ENCODE measurements at places on chromosomes 7 and 10.

GRCh38 chr10:80415734-80416478 is 7.6 kb downstream of the PRXL2A start:
- DNase-seq: no peak

DNA sequence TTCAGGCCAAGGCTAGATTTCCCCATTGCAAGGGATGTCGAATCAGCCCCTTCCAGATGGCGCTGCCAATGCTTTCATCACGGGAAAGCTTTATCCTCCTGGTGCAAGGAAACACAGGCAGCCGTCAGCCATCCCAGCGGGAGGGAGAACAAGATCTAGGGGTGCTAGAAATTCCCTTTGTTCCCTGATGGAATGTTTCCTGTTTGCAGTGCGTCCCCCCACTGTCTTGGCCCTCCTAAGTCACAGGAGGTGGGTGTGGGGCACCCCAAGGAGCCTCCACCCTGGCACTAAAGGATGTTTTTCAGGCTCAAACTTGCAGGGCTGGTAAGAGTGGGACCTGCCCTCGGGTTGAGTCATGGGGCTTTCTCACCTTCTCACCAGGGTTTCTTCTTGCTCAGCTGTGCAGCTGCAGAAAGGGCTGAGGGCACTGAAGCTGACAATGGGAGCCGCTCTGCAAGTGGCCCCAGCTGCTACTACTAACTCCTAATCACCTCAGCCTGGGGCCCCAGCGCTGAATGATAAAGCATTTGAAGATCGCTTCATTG is 103.6 kb downstream of the PRPF18 start:
- peak; percentile 77 for DNase-seq

- no peak for DNase-seq
Observed at GRCh38 chr10:47022311-47023131, 111.3 kb downstream of the PTPN20 start.

- DNase-seq: no peak
Observed at GRCh38 chr7:90843472-90843871, 247.4 kb downstream of the CDK14 start.

GRCh38 chr7:41872966-41873365 is 170.1 kb upstream of the INHBA start:
- DNase-seq: no peak

DNA sequence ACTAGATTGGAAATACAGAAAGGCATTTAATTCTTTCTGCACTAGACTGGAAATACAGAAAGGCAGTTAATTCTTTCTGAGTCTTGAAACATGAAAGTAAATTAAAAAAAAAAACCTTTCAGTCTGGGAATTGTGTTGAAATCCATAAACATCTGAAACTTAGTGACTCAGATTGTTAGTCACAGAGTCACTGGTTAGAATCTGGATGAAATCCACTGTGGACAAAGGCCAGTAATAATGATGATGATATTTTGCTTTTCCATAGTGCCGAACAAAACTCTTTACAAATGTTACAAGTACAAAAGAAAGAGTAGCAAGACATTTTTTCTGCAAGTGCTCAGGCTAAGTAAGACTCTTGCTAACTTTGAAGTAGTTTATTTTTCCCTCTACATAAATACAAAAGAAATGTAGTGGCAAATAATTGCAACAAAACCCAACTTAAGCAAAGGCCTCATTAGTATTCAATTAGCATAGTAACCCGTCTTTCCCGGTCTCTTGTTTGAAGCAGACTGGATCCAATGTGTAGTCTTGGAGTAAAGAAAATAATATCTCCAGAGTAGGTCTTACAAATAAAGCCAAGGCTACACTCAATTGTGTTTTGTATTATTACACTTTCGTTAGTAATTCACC is 5.8 kb upstream of the PRTFDC1 start:
- DNase-seq: peak; percentile 75

DNA sequence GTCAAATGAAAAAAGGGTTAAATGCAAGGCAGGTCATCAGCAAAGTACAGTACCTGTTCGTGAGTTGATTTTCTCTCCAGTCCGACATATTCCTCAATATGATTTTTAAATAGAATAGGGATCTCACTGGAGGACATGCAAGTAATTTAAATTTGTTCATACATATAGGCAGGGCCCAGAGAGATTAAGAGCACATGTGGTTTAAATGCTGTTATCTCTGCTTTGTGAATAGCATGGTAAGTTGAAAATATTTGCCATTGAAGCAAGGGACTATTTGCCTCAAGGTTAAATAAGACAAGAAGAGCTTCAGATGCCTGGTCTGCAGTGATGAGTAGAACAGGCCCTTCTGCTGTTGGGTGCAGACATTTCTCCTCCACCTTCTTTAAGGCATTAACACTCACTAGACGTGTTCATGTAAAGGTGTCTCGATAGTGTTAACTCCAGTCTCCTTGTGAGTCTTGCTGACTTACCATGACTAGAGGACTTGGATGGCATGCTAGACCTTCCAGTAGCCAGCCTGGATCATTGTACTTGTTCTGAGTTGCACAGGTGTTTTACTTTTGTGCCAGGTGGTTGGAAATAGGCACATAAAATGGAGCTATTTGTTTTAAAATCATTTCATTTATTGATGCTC is 15.6 kb upstream of the AKR1C3 start:
- DNase-seq: no peak

GRCh38 chr7:156073366-156074052 is 261.2 kb upstream of the SHH start:
- DNase-seq: no peak

DNA sequence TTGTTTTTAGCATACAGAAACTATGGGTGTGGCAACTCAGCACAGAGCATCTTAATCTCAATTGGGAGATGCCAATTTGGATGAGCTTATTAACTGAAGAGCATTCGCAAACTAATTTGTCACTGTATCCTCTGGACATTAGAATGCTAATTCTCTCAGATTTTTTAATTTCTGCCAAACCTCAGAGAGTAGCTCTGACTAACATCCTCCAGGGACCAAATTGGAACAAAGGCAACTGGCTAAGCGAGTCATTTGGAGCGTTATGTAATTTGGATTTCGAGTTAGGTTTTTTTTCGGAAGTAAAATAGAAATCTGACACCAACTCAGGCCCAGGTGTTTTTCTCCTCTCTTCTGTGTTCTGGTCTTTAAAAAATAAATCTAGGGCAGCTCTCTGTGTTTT is 201.9 kb downstream of the BMPER start:
- DNase-seq: no peak

GRCh38 chr7:95590387-95591248 is 5.7 kb downstream of the PDK4 start:
- no peak for DNase-seq
